ENCODE measurements at places on chromosomes 7 and 10. TPM values are rescaled to one million over a fixed set of nuclear protein-coding genes. Genes with fewer than 3 reads are reported as not detected.

Gene HMX3
- not detected for total RNA-seq

Gene KIAA1549
- 2.3 TPM for total RNA-seq

Gene CCL24
- 0.28 TPM for total RNA-seq

Gene MALRD1
- total RNA-seq: not detected

Gene CYP3A4
- total RNA-seq: not detected

Gene MMD2
- total RNA-seq: not detected

Gene OR6B1
- total RNA-seq: not detected

Gene MRPL43
- total RNA-seq: 50.7 TPM

Gene PDK4
- 4.2 TPM for total RNA-seq

Gene KIAA1217
- total RNA-seq: 4.0 TPM

Gene PWWP2B
- 10.5 TPM for total RNA-seq

Gene SFTPA2
- total RNA-seq: not detected

Gene SSC4D
- 0.47 TPM for total RNA-seq

Gene ASB10
- not detected for total RNA-seq

Gene CROT
- 7.6 TPM for total RNA-seq

Gene STEAP1
- 8.5 TPM for total RNA-seq

Gene PPP1R3A
- total RNA-seq: not detected

Gene GRID2IP
- under 0.01 TPM for total RNA-seq

Gene ABCB4
- total RNA-seq: under 0.01 TPM

Gene LLCFC1
- not detected for total RNA-seq

Gene CD36
- total RNA-seq: 1.5 TPM

Gene MCM10
- total RNA-seq: 14.1 TPM

Gene BAMBI
- total RNA-seq: 2.2 TPM

Gene SPDYE5
- not detected for total RNA-seq

Gene PANK1
- 3.1 TPM for total RNA-seq

Gene EVX1
- total RNA-seq: not detected

Gene BTBD16
- total RNA-seq: 0.09 TPM

All from endothelial cell of coronary artery (primary cell).